ENCODE measurements at places on chromosomes 3 and 15.

- no peak for DNase-seq
Observed at GRCh38 chr3:164222197-164222596, 856.1 kb downstream of the SI start.

- DNase-seq = no peak
Observed at GRCh38 chr3:46517016-46517783, 19.4 kb downstream of the RTP3 start.

DNA sequence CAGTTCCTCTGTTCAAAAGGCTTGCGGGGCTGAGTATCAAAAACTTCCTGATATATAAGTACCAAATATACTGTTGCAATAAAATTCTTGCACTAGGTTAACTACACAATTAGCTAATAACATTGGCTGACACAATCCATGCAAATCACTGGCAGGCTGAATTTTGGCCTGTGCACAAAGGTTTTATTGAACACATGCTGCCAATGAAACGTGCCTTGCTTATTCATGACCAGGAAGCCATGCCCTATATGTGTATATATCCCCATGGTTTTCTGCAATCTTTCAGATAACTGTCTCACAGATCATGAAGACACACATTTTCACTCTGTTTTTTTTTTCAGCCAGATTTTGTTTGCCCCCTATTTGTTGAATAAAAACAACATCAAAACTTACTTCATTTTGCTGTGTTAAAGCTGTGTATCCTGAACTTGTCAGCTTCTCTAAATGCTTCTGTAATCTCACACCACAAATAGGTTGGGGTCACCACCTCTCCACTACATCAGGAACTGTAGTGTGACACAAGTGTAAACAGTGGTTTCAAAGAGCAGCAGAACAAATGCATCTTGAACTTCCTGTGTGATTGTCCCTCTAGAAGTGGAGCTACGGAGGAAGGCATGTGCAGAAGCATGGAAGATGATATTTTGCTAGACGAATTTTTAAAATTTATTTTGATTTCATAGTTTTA, 920.7 kb upstream of the NR2F2 start:
- no peak for DNase-seq

GRCh38 chr3:3603351-3603750, 195.9 kb upstream of the LRRN1 start:
- no peak for DNase-seq

DNA sequence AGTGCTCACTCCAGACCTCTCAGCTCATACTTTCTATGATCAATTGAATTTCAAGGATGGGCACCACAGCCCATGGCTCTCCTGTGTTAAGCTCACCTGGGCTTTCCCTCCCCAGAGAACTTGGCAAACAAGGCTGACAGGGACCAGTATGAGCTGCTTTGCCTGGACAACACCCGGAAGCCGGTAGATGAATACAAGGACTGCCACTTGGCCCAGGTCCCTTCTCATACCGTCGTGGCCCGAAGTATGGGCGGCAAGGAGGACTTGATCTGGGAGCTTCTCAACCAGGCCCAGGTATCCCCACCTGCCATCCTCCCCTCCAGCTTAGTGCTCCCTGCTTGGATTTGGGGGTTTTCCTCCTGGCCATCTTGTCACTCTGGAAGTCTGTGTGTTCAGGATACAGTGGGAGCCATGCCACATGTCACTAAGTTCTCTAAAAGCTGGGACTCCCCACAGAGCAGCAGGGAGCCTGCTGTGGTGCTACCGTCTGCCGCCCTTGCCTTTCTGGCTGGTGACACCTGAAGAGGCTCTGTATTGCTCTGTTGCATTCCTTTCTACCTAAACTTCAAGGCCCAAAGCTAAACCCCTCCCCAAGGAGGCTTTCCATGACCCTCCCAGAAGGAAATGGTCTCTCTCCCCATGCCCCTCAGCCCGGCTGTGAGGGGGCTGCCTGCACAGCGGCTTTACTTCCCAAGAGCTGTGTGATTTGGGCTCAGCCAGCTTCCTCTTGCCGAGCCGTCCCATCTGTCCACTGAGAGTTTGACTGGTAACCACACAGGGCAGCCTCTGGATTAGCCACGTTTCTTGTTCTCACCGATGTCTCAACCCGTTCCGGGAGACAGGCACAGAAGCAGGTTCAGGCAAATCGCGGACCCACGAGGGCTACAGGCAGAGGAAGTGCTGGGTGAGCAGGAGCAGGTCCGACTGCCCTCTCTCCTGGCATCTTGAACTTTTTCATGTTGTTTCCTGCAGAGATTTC, 10.8 kb downstream of the TF start:
- DNase-seq = no peak

GRCh38 chr3:115330430-115330829, 183.3 kb upstream of the ZBTB20 start:
- peak; percentile 26 for DNase-seq

GRCh38 chr15:74338676-74339075, 28.8 kb downstream of the CYP11A1 start:
- DNase-seq = no peak

DNA sequence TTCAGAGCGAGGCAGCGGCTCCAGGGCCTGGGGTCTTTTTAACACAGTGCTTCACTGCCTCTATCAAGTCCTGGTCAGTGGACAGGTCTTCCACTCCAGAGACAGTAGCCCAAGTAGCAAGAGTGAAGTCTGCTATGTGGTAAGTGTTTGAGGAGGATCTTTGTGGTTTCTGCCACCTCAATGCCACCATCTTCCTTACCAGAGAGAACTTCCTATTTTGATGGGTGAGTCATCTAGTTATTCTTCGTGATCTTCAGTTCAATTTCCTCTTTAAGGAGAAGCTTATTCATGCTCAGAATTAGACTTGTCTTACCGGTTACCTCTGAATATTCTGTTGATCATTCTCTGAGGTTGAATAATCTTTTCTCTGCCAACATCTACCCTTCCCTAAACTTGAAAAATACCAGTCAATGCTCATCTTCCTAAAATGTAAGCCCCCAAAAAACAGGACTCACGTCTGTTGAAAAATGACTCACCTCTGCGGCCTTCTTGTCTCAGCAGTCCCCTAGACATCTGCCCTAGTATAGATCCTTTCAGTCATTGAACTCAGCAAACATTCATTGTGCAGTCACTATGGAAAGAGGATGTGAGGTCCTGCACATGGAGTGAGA, 32.2 kb upstream of the BCL6 start:
- DNase-seq = no peak

- no peak for DNase-seq
Observed at GRCh38 chr3:186938716-186939115, 8.4 kb downstream of the ST6GAL1 start.

DNA sequence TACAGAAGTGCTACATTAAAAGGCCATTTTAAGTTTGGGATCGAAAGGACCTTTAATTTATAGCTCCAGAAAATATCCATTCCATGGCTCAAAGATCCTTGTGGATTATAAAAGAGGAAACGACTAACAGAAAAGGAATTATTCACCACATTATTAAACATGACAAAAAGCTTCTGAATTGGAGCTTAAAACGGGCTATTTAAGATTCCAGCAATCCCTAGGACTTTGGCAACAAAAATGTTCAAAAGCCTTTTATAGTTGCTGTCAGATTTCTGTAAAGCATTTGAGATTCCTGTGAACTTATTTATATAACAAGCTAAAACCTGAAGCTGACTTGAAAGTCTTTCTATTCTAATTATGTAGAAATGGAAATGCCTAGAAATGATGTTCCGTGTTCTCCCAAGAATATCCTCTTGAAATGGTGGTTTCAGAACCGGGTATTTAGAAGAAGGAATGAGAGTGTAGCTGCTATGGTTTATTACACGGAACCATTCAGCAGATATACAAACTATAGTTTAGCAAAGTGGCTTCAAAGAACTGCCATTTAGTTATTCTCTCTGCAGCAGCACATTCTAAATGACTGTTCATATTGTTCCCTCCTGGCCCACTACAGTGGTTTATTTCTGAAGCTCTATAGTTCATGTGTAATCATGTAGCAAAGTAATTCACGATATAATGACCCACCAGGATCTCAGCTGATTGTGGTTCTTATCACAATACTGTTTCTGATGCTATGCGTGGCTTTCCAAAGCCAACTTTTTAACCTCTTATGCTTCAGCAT, 961.7 kb downstream of the FHIT start:
- DNase-seq = peak; percentile 33

- peak; percentile 96 for DNase-seq
Observed at GRCh38 chr3:170414202-170414663, 4.4 kb upstream of the CLDN11 start.

DNA sequence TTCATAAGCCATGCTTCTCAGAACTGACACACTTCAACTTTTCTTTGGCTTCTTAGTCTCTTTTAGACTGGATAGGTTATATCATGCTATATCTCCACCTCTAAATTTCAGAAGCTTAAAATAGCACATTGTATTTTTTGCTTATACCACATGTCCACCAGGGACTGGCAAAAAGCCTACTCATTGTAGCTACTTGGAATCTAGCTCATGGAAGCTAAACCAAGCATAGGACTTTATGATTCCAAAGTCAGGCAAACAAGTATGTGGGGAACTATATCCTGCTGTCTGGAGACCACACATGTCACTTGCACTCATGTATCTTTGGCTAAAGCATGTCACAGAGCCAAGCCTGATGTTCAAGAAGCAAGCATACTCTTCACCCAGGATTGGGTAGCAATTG, 245.0 kb upstream of the RASGRP1 start:
- DNase-seq = no peak

DNA sequence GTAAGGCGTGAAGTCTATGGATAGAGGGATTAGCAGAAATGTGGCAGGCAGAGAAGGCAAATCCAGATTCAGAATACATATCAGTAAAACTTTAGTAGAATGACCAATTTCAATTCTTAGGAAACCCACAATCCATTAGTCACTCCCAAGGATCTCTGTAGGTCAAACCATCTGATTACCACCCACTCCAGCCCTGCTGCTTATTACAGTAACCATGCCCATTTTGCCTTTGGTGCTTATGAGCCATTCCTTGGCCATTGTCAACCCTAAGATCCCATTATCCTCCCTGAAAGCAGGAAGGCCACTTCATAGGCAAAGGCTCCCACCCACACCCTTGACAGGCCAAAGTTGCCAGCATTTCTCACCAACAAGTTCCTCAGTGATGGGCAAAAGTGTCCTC, 5.1 kb upstream of the KLHL40 start:
- no peak for DNase-seq

DNA sequence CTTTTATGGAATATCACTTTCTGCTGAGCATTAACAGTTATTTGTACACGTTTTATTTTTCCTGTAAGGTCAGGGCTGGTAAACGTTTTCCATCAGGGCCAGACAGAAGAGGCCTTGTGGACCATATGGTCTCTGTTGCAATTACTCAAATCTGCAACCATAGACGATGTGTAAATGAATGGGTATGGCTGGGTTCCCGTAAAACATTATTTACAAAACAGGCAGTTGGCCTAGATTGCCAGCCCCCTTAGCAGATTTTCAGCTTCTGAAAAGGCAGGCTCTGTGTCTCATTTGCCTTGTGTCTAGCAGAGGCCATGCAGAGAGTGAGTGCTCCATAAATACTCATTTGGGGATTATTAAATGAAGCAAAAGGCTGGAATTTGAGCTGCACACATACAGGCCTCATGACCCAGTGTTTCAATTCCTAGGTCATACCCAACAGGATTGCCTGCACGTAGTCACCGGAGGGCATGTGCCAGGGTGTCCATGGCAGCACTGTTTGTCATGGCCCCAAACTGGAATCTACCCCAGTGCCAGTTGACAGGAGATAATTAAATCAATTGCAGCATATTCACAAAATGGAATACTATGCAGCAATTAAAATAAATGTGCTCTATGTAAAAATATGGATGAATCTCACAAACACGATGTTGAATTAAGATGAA, 51.3 kb downstream of the GPD1L start:
- no peak for DNase-seq

DNA sequence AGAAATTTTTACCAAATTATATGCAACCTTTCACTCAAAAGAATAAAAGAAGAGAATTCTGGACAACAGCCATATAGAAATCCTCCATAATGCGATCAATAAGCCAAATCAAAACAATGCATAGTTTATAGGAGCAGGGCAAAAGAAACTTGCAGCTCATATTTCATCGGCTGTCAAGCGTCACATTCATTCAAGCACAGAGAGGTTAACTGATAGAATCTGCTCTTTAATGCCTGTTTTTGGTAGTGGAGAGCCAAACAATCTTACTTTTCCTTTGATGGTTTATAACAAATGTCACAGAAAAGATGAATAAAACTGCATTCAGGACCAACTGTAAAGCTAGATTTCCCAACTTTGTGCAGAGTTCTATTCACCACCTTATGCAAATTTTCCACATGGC, 35.4 kb downstream of the PRTG start:
- no peak for DNase-seq

GRCh38 chr15:37014566-37014965, 85.8 kb downstream of the MEIS2 start:
- no peak for DNase-seq

- no peak for DNase-seq
Observed at GRCh38 chr3:9295007-9295406, 45.6 kb upstream of the SRGAP3 start.

DNA sequence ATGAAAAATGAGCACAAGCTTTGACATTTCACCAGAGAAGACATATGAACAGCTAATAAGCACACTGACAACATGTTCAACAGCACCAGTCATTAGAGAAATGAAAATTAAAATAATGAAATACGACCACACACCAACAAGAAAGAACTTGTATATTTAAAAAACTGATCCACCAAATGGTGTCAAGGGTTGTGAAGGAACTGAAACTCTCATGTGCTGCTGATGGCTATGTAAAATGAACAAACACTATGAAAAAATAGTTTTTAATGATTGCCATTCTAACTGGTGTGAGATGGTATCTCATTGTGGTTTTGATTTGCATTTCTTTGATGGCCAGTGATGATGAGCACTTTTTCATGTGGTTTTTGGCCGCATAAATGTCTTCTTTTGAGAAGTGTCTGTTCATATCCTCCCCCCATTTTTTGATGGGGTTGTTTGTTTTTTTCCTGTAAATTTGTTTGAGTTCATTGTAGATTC, 193.8 kb downstream of the SCAPER start:
- no peak for DNase-seq

DNA sequence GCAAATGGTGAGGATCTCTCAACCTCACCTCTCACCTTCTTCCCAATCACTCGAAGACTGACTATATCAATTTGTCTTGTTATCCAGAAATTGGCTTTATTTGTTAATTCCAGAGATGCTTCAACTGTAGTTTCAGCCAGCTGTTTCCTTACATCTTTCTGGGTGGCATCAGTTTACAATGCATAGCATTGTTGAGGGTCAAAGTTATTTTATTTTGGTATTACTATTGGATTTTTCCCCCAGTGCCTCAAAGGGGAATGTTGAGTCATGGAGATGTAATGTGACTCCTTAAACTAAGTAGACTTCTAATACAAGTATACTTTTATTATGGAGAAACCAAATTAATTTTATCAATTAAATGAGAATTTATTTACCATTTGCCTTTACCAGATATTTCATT, 351.6 kb downstream of the TIGIT start:
- DNase-seq = no peak

- DNase-seq = no peak
Observed at GRCh38 chr3:73074781-73075180, 13.3 kb downstream of the EBLN2 start.
